ENCODE measurements at places on chromosomes 7 and 10.
A peak's percentile ranks its signal among the peaks of the same experiment; 100 is the strongest.

GRCh38 chr7:70733090-70733489 is 398.9 kb upstream of the GALNT17 start:
- no peak for DNase-seq

- DNase-seq: no peak
Measured at GRCh38 chr7:69684369-69685292, 86.4 kb downstream of the AUTS2 start.

DNA sequence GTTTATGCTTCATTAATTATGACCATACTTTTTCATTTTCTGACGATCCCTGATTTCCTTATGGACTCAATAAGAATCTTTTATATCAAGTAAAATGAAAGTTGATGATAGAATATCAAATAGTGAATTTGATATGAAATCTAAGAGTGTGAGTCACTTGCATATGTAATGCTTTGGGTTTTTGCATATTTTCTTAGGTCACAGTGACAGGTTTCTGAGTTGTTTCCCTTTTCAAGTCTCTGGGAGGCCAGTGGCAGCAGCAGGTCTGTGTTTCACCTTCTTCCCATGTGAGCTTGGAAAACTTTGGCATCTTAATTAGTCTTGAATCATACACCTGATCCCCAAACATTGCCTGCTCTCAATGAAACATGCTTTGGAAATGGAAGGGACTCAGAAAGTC is 34.7 kb upstream of the GJD4 start:
- no peak for DNase-seq

- no peak for DNase-seq
Measured at GRCh38 chr7:27917774-27918314, 177.9 kb downstream of the TAX1BP1 start.

- DNase-seq: no peak
Measured at GRCh38 chr7:43721193-43721806, 8.0 kb downstream of the COA1 start.

- peak; percentile 17 for DNase-seq
Measured at GRCh38 chr7:73308074-73308664, 457 bp downstream of the NSUN5 start.

GRCh38 chr10:30709700-30710358 is 80.3 kb upstream of the LYZL2 start:
- DNase-seq: no peak

GRCh38 chr7:134925766-134926165 is 60.5 kb upstream of the AGBL3 start:
- no peak for DNase-seq

DNA sequence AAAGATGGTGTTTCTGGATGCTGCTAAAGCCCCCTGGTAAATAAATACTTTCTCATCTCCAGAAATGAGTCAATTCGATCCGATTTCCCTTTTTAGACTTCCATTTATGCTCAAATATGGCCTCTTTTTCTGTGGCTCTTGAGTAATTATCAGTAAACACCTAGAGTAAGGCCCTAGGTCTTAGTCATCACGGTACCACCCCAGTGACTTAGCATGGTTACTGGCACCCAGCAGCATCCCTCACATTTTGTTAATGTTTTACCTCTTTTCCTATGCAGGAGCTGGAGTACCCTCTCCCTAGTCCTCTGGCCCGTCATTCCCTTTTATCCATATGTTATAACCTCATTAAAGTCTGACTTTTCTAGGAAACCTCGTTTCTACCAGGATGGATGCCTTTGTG is 19.5 kb downstream of the CHN2 start:
- DNase-seq: no peak

DNA sequence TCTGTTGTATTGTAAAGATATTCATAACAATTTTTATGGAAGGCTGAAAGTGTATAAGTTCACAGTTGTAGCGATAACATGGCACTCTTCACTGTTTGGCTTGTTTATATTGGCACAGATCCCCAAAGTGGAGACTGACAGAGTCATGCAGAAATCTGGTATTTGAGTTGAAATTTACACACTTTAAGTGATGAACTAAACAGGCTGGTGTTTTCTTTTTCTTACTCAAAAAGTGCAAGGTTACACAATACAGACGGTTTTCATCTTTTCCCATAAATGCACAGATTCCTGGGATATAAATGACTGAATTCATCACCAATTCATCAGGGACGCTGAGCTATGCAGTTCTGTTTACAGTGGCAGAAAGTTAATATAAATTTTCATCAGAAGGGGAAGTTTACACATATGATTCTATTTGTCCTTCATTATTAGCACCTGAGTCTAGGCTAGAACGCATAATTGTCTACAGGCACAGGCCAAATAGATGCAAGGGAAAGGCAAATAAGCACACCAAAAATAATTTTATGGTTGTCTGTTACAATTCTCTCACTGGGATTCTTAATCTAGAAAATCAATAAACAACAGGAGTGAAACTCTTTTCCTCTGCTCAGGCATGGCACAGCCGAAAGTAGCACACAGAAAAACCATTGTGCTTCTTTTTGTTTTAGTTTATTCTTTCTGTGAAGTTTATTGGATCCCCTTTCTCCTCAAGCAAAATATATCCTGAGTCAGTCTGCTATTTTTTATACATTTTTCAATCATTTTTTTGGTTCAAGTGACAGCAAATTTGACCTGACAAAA is 88.0 kb downstream of the FOXP2 start:
- no peak for DNase-seq

- peak; percentile 85 for DNase-seq
Measured at GRCh38 chr10:72274730-72275350, 1.1 kb downstream of the DDIT4 start.

GRCh38 chr7:114628362-114628761 is 213.7 kb downstream of the FOXP2 start:
- no peak for DNase-seq

- no peak for DNase-seq
Measured at GRCh38 chr10:112538168-112538567, 91.2 kb downstream of the VTI1A start.

DNA sequence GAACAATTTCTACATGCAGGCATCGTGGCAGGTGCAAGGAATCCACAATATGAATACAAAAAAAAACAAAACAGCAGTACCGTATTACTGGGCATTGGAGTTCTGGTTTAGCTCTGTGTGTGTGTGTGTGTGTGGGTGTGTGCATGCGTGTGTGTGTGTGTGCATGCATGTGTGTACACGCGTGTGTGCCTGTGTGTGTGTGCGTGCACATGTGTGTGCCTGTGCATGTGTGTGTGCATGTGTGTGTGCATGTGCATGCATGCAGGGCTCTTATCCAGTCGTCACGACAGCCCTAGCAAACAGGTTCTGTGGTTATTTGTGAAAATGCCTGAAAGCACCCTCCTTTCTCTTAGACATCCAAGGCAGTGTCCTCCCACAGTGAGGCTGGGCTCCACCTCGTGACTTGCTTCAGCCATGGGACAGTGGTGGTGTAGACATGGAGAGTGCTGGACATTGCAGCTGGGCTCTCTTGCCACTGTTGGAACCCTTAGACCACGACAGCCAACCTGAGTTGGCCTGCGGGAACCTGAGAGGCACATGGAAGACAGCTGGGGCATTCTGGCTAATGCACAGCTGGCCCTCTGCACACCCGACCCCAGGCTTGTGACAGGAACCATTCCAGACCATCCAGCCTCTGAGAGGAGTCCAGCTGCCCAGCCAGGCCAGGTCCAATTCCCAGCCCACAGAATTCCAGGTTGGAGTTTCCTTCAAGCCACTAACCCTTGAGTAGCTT is 173.4 kb upstream of the SHH start:
- no peak for DNase-seq

DNA sequence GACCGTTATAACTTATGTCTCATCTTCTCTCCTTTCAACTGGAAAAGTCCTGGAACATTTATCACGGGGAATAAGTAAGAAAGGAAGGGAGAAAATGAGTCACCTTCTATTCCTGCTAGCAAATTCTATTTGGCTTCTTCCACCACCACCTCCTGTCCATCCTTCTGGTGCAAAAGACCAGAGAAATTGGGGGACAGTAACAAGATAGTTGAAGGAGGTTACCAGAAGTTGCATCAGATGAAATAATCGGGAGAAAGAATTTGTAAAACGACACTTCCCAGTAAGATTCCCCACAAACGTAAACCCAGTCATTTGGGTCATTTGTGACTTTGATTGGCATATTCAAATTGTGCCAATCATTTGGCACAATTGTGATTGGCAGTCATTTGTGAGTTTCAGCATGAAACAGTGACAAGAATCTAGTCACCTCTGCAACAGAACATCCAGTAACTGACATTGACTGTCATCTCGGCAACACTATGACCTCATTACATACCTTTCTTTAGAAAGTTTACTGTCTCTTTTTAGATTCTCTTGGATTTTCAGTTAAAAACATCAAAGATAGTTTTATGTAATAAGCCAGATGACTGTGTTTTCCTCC is 51.3 kb upstream of the PIK3CG start:
- DNase-seq: no peak

DNA sequence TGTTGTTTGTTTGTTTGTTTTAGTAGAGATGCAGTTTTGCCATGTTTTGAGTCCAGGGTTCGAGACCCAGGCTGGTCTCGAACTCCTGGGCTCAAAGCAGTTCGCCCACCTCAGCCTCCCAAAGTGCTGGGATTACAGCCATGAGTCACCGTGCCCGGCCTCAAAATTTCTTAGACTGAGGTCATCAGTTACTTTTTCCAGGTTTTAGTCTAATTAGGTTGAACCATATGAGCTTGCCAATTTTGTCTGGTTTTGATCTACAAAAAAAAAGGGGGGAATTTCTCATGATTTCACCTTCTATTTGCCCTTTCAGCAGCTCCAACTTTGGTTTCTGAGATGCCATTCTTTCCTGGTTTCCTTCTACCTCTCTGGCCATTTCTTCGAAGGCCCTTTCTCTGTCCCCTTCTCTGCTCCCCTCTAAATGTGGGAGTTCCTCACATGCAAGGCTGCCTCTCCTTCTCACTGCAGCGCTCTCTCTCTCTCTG is 5.5 kb downstream of the CUEDC2 start:
- DNase-seq: peak; percentile 24

Data from activated naive CD4-positive, alpha-beta T cell treated with anti-CD3 and anti-CD28 coated beads for 36 hours (primary cell).